Brain pericyte (primary cell): ENCODE measurements at places on chromosomes 1 and 21.

- no peak for DNase-seq
Measured at GRCh38 chr1:172680733-172681275, 21.9 kb downstream of the FASLG start.

DNA sequence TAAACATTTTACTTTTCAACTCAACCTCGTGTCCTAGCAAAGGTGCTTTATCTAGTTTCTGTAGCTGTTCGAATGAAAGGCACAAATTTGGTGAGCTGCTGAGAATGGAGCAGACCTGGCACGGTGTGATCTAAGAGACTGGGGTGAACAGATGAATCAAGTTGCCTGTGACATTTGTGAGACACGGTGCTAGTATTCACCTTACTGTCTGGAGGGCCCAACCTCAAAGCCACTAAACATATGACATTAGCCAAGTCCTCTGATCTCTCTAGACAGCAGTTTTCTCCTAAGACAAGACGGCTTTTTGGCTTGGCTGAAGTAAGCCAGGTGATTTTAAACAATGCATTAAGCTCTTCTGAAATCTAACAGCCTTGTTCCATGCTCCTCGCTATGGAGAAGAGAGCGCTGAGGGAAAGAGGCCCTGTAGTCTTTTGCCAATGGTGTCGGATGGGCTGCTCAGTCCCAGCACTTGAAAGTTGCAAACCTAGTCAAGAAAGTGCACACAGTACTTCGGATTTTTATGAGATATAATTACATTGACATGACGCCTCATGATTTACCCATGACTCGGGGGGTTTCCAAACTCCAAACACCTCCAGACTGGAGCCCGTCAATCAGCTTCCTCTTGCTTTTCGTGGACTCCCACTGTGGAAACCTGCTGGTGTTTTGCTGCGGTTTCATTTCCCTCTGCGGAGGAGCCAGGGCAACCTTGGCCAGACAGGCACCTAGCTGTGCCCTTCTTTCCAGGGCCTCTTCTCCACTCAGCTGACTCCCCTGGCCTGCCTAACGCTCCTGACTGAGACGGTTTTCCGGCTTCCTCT lies 794 bp upstream of the TOR3A start:
- no peak for DNase-seq

- DNase-seq = no peak
Measured at GRCh38 chr1:159949981-159950381, 4.1 kb downstream of the SLAMF9 start.

GRCh38 chr1:8055973-8056372 lies 29.9 kb upstream of the ERRFI1 start:
- DNase-seq = no peak

- DNase-seq = peak; percentile 82
Measured at GRCh38 chr21:31526040-31526439, 133.5 kb upstream of the SOD1 start.

DNA sequence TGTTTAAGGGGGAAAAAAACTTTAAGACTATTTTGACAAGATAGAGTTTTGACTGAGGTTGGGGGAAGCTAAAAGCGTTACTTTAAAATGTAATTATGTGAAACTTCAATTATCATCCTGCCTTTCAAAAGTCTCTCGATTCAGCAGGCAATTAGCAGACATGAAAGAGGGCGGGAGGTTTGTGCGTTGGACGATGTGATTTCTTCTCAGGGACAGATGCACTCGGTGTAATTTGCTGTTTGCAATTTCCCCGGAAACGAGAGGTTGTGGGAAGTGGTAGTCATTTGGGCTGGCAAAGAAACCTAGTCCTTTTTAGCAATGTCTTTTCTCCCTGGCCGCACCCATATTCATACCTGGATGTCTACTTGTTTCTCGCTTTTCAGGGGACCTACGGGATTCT lies 27.1 kb downstream of the KAZN start:
- no peak for DNase-seq

GRCh38 chr21:25970254-25970930 lies 200.2 kb downstream of the APP start:
- DNase-seq = no peak

- peak; percentile 86 for DNase-seq
Measured at GRCh38 chr1:209875515-209875914, 47.7 kb downstream of the UTP25 start.

DNA sequence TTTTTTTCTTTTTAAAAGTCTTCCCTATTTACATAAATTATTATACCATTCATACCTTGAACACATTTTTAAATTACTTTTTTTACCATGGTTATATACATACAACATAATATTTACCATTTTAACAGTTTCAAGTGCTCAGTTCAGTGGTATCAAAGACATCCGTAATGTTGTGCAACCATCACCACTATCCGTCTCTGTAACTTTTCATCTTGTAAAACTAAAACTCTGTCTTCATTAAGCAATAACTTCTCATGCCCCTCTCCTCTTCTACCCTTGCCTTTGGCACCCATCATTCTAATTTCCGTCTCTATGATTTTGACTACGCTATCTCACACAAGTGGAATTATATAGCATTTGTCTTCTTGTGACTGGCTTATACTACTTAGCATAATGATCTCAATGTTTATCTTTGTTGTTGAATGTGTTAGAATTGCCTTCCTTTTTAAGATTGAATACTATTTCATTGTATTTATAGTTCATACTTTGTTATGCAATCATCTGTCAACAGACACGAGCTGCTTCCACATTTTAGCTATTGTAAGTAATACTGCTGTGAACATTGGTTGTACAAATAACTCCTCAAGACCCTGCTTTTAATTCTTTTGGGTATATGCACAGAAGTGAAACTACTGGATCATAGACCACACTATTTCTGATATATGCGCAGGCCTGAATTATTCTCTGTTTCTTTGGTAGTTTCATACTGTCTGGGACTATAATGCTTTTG lies 689.5 kb upstream of the NCAM2 start:
- DNase-seq = no peak

- DNase-seq = no peak
Measured at GRCh38 chr1:153849487-153850185, 73.1 kb downstream of the GATAD2B start.

DNA sequence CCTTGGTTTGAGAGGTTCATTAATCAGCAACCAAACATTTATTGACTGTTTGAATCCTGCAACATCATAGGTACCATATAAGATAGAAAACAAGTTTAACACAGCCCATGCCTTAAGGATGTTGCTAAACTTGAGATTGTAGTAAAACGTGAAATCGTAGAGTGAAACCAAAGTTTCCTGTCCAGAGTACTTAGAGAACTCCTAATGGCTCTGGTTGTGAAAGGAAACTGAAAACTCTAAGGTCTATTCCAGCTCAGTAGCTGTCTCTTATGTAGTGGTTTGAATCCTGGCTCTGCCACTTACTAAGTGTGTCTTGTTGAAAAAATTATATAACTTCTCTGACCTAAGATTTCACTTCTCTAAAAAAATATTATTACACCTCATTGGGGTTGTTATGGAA lies 310.9 kb downstream of the NTNG1 start:
- no peak for DNase-seq

DNA sequence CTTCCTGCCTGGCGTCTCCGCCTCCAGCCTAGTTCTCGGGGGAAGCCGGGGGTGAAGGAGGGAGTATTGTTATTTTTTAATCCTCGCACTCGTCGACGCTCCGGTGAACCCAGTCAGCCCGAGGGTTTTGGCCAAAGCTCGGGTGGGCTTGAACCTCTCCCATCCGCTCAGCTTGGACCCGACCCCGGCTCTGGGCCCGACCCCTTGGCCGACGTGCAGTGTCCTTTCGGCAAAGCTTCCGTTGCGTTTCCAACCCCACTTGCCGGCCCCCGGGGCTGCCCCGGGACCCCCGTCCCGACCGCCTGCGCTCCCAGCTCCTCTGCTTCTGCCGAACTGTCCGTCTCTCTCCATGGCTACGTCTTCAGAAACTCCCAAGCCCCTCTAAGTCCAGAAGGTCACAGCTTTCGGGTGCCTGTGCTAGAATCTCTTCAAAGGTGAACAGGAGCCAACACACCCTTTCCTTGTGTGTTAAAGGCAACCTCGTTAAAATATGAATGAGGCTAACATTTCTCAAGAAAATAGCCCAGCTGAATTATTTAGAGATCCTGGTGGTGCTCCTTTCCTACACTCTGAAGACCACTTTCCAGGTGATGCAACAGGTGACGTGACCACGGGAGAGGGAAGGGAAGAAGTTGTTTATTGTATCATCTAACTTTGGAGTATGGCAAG lies 647 bp downstream of the DESI2 start:
- no peak for DNase-seq

- DNase-seq = peak; percentile 44
Measured at GRCh38 chr1:54287176-54287650, 87.2 kb downstream of the MRPL37 start.

DNA sequence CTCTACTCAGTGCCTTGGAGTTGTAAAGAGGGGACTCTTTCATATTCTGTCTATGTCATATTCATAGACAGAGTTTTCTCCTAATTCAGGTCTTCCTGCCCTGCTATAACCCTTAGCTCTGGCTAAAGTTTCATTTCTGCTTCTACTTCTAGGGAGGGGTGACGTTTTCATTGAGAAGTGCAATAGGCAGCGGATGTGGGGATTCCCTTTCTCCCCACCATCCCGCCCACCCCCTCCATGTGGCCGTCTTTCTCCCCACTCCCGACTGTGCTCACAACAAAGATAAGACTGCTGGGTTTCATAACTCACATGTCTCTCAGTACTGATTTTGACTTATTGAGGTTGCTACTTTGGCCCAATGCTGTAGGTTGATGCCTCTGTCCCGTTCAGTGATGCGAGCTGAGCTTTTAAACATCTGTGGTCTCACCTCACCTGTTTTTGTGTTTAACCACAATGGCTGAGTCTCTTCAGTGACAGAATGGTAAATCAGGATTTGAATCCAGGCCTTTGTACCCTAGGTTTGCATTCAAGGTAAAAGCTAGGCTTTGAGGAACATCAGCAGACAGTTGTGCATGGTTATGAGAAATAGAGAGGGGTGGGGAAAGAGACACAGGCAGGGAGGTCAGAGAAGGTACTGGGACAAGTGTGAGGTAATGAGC lies 7.8 kb upstream of the KIF14 start:
- no peak for DNase-seq

DNA sequence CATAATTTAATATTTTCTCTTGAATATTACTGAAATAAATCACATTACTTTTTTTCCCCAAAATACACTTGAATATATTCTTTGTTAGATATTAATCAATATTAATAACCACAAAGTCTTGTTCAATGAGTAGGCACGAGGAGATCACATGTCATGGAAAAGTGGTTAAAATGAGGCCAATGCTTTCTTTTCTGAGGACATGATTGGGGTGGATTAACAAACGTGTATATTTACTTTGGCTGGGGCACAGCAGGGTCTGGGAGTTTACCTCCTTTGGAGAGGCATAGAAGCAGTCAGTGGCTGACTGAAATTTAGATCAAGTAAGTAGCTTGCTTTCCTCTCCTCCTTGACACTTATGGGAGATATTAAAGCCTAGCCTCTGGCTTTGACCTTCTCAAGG lies 664.3 kb upstream of the B3GALT2 start:
- DNase-seq = no peak

DNA sequence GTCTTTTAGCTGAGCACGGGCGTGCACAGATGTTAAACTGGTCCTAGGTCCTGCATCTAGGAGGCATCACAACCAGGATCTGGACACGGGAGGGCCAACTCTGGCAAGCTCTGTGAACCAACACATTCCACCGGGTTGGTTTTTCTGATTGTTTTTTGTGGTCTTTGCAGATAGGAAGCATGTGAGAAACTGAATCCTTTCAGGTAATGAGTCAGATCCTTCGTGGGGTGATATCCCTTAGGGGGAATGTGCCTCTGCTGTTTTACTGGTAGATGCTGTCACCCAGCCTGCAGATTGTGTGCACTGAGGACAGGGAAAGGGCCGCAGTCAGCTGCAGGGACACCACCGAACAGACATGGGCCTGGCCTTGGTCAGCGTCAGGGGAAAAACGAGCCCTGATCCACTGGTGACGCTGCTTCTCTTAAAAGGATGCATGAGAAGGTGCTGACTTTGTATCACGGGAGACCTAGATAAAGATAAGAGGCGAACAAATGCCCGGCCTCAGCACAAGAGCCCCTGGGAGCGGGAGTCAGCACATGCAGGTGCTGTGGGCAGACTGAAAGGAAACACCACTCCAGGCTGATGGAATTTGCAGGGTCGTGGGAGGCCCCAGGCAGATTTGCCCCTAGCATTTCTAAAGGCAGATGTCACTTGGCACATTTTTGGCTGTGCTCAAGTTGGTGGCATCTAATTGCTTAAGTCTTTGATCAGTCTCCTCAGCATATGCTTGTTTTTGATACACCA lies 51.1 kb downstream of the DOP1B start:
- no peak for DNase-seq

DNA sequence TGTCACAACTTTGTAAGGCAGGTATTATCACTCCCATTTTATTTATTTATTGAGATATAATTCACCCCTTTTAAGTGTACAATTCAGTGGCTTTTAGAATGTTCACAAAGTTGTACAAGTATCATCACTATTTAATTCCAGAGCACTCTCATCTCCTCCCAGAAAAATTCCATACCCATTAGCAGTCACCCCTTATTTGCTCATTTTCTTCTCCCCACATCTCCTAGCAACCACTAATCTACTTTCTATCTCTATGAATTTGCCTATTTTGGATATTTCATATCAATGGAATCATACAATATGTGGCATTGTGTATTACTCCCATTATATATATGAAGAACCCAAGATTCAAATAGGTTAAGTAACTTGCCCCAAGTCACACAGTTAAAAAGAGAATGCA lies 7.0 kb downstream of the DSTYK start:
- no peak for DNase-seq

DNA sequence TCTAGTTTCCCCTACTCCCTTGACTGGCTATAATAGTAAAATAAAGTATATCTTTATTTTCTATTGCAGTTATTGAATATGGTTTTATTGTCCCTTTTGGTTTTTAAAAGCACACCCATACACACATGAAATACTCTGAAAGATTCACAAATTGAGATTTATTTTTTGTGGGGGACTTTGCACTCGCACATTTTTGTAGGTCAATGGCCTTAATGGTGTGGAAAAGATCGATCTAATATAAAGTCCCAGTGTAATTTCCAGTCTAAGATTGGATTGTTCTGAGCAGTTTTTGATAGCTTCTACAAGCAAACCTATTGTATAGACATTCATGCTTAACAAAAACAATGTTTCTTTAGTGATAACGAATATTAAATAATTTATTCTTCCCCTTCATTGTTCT lies 59.5 kb upstream of the INSL5 start:
- no peak for DNase-seq

DNA sequence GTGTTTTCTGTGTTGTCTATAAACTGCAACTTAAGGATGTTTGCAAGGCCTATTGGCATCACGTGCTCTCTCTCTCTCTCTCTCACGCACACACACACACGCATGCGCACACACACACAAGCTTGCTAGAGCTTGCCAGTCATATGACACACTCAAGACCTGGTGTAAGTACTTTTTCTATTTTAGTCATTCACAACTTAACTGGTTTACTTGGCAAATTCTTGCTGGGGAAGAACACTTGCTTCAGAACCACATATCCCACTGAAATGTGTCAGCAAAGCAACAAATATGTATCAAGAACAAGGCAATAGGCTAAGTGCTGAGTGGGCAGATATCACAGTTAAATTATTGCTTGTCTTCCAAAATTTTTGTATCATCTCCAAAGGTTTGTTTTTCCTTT lies 107.8 kb downstream of the DISC1 start:
- no peak for DNase-seq
